ENCODE measurements at places on chromosomes 1 and 21. TPM values are rescaled to one million over a fixed set of nuclear protein-coding genes. Genes with fewer than 3 reads are reported as not detected.

DNA sequence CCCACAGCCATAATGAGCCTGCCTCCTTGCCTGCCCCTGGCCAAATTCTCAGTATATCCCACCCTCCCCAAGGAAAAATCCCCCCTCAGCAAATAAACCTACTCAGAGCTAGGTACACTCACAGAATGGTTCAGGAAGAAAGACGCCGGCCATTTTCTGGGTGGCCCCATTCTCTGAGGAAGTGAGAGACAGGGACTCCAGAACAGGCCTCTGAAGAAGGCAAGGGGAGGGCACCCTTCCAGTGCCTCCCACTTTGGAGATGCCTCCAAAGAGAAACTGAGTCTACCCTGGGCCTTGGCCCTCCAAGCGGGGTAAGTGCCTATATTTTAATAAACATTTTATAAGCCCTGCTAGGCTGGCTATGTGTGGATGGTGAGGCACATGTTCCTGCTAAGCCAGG, 2.3 kb downstream of the PACC1 start:
- H3K4me3 ChIP-seq, result no peak overlapping the region
- no peak for DNase-seq
- H3K4me1 ChIP-seq, result peaks cover 31% of the 10 kb centered on the region

GRCh38 chr1:203271018-203271743, 34.1 kb upstream of the BTG2 start:
- H3K27me3 ChIP-seq, result peaks cover 3% of the 10 kb centered on the region
- DNase-seq, result no peak
- peaks cover 46% of the 10 kb centered on the region for H3K4me1 ChIP-seq
- no peaks in the 10 kb centered on the region for H3K36me3 ChIP-seq
- no peak overlapping the region for H3K27ac ChIP-seq

GRCh38 chr1:110556471-110556807, 37.5 kb upstream of the KCNA10 start:
- peaks cover 29% of the 10 kb centered on the region for H3K27me3 ChIP-seq
- no peaks in the 10 kb centered on the region for H3K36me3 ChIP-seq
- no peak overlapping the region for H3K4me3 ChIP-seq
- no peak overlapping the region for H3K27ac ChIP-seq
- no peaks in the 10 kb centered on the region for H3K4me1 ChIP-seq

- H3K27me3 ChIP-seq, result peaks cover 16% of the 10 kb centered on the region
- H3K27ac ChIP-seq, result no peak overlapping the region
- no peak for DNase-seq
- H3K4me1 ChIP-seq, result no peaks in the 10 kb centered on the region
These were observed 138.1 kb upstream of the KCNJ6 start for GRCh38 chr21:38054334-38054733.

DNA sequence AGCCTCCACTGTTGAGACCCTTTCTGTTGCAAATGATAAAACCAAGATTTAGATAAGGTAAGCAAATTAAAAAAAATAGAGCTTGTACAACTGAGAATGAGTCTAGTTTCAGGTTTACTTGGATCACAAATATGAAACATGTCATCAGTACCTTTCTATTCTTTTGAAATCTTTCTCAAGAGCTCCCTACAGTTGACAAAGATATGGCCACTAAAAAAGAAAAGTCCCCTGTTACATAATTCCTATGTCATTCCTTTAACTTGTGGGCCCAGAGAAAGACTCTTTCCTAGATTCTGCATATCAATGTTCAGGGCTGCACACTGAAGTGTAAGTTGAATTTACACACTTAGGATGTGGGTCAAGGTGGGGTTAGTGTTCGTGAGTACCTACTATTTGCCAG, 168.1 kb downstream of the PLA2G4A start:
- DNase-seq, result no peak
- no peak overlapping the region for H3K27ac ChIP-seq
- no peak overlapping the region for H3K4me3 ChIP-seq

- peak; percentile 65 for DNase-seq
- H3K27me3 ChIP-seq, result peaks cover 3% of the 10 kb centered on the region
- H3K4me1 ChIP-seq, result peaks cover 16% of the 10 kb centered on the region
- H3K36me3 ChIP-seq, result no peaks in the 10 kb centered on the region
- H3K27ac ChIP-seq, result peak overlapping the region; percentile 81
These were observed 41.6 kb upstream of the VWA5B1 start for GRCh38 chr1:20248971-20249612.

- H3K27ac ChIP-seq, result no peak overlapping the region
- no peak for DNase-seq
- H3K4me1 ChIP-seq, result peaks cover 6% of the 10 kb centered on the region
- peaks cover 57% of the 10 kb centered on the region for H3K36me3 ChIP-seq
- no peak overlapping the region for H3K4me3 ChIP-seq
These were observed 153.2 kb downstream of the VPS13D start for GRCh38 chr1:12383001-12383400.

DNA sequence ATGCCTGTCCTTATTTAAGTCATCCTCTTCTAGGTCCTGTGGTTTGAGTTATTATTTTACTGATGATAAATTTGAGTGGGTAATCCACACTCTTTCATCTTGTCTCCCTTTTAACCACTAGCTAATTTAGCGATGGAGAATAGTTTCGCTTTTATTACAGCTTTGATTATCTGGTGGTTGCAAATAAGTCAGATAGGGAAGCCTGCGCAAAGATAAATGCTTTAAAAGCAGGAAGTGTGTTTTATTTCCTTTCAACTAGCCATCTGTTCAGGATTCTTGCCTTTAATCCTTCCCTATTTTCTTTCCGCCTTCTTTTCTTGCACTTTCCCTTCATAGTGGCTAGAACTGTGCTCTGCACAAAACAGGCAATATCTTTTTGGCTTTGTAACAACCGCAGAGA, 129.0 kb downstream of the TGFB2 start:
- no peak overlapping the region for H3K27ac ChIP-seq
- H3K4me1 ChIP-seq, result no peaks in the 10 kb centered on the region
- H3K36me3 ChIP-seq, result no peaks in the 10 kb centered on the region

GRCh38 chr1:8421721-8422120, 103.8 kb downstream of the SLC45A1 start:
- H3K4me3 ChIP-seq, result no peak overlapping the region
- no peak overlapping the region for H3K27ac ChIP-seq
- peaks cover 5% of the 10 kb centered on the region for H3K36me3 ChIP-seq

GRCh38 chr1:61579802-61580201, 145.1 kb downstream of the TM2D1 start:
- no peak overlapping the region for H3K27ac ChIP-seq
- DNase-seq, result no peak
- H3K36me3 ChIP-seq, result no peaks in the 10 kb centered on the region
- H3K27me3 ChIP-seq, result peaks cover 4% of the 10 kb centered on the region

- H3K36me3 ChIP-seq, result peaks cover 6% of the 10 kb centered on the region
- H3K27ac ChIP-seq, result no peak overlapping the region
- no peaks in the 10 kb centered on the region for H3K4me1 ChIP-seq
- H3K27me3 ChIP-seq, result peaks cover 14% of the 10 kb centered on the region
These were observed 482 bp downstream of the GRIK1 start for GRCh38 chr21:29939104-29939923.

- no peak overlapping the region for H3K4me3 ChIP-seq
- no peaks in the 10 kb centered on the region for H3K4me1 ChIP-seq
- no peaks in the 10 kb centered on the region for H3K36me3 ChIP-seq
These were observed 10.9 kb downstream of the PBX1 start for GRCh38 chr1:164569866-164570265.

DNA sequence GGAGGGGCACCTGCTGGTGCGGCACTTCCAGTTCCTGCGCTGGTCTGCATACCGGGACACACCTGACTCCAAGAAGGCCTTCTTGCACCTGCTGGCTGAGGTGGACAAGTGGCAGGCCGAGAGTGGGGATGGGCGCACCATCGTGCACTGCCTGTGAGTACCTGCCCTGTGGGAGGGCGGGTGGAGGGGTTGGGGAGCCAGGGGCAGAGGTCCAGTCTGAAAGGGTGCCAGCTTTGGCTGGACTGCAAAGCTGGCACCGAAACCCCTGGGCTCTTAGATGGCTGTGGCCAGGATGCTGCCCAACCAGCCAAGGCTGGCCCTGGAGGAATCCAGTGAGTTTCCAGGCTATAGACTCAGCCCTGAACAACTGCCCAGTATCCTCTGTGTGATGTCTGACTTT, 87.3 kb downstream of the PTPRU start:
- H3K4me1 ChIP-seq, result no peaks in the 10 kb centered on the region
- no peak for DNase-seq

- no peaks in the 10 kb centered on the region for H3K27me3 ChIP-seq
- H3K4me1 ChIP-seq, result peaks cover 42% of the 10 kb centered on the region
- no peak for DNase-seq
- no peaks in the 10 kb centered on the region for H3K36me3 ChIP-seq
- no peak overlapping the region for H3K4me3 ChIP-seq
These were observed 19.0 kb upstream of the DUSP10 start for GRCh38 chr1:221760911-221761310.

GRCh38 chr1:242447689-242448088, 76.8 kb downstream of the PLD5 start:
- H3K36me3 ChIP-seq, result no peaks in the 10 kb centered on the region
- H3K4me1 ChIP-seq, result no peaks in the 10 kb centered on the region
- no peak overlapping the region for H3K27ac ChIP-seq
- no peak for DNase-seq

- H3K4me3 ChIP-seq, result no peak overlapping the region
- H3K4me1 ChIP-seq, result peaks cover 31% of the 10 kb centered on the region
- no peak for DNase-seq
- H3K27ac ChIP-seq, result no peak overlapping the region
- H3K27me3 ChIP-seq, result no peaks in the 10 kb centered on the region
These were observed 56.8 kb downstream of the KIAA0319L start for GRCh38 chr1:35500439-35500838.

- H3K27ac ChIP-seq, result peak overlapping the region; percentile 92
- no peaks in the 10 kb centered on the region for H3K27me3 ChIP-seq
- H3K36me3 ChIP-seq, result peaks cover 29% of the 10 kb centered on the region
These were observed 3.1 kb downstream of the CTBS start for GRCh38 chr1:84571150-84571535.

DNA sequence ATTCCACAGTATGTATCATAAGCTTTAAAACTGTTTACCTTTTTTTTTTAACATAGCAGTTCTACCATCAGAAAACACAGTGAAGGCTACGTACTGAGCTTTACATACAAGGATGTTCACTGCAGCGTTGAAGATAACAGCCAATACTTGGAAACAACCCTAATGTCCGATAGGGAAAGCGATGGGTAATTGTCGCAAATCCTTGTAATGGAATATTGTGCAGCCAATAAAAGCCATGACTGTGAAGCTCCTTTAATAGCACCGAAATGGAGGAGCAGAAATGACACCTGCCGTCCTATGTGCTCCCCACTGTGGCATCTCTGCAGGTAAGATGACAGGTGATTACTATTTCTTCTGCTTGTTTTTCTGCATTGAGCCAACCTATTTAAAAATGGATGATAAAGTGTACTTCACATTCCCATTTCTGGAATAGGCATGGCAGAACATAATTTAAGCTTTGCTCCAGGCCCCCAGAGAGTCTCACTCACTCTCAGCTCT, 523.8 kb downstream of the PTPRU start:
- H3K27me3 ChIP-seq, result peaks cover 21% of the 10 kb centered on the region
- H3K4me3 ChIP-seq, result no peak overlapping the region
- no peaks in the 10 kb centered on the region for H3K4me1 ChIP-seq
- DNase-seq, result no peak
- no peak overlapping the region for H3K27ac ChIP-seq

- peaks cover 79% of the 10 kb centered on the region for H3K4me1 ChIP-seq
- H3K36me3 ChIP-seq, result peaks cover 7% of the 10 kb centered on the region
- peak; percentile 78 for DNase-seq
- H3K27me3 ChIP-seq, result no peaks in the 10 kb centered on the region
These were observed 258.3 kb upstream of the SGIP1 start for GRCh38 chr1:66275601-66276023.

- H3K4me1 ChIP-seq, result no peaks in the 10 kb centered on the region
- peak; percentile 37 for DNase-seq
- H3K36me3 ChIP-seq, result peaks cover 5% of the 10 kb centered on the region
These were observed 46.9 kb upstream of the ADARB1 start for GRCh38 chr21:45027241-45028196.

DNA sequence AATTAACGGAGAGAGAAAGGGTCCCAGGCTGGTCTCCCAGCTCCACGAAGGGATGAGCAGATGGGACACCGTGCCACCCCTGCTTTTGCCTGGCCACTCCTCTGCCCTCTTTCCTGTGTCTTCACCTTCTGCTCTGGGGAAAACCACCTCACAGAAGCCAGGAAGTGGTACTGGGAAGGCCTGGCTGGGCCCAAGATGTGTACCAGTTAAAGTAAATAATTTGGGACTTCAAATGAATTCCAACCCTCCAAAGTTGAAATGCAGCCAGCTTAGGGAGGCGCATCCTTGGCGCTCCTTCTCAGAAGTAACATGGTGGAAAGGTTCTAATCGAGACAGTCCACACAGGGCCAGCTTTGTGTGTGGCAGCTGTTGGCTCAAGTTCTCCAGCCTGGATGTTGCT, 45.7 kb downstream of the MAP3K21 start:
- no peak for DNase-seq
- no peaks in the 10 kb centered on the region for H3K27me3 ChIP-seq
- peaks cover 10% of the 10 kb centered on the region for H3K4me1 ChIP-seq
- H3K27ac ChIP-seq, result no peak overlapping the region

- DNase-seq, result no peak
- peaks cover 44% of the 10 kb centered on the region for H3K4me1 ChIP-seq
- H3K4me3 ChIP-seq, result no peak overlapping the region
- H3K27ac ChIP-seq, result peak overlapping the region; percentile 92
These were observed 79.7 kb upstream of the RAB4A start for GRCh38 chr1:229191066-229191674.

DNA sequence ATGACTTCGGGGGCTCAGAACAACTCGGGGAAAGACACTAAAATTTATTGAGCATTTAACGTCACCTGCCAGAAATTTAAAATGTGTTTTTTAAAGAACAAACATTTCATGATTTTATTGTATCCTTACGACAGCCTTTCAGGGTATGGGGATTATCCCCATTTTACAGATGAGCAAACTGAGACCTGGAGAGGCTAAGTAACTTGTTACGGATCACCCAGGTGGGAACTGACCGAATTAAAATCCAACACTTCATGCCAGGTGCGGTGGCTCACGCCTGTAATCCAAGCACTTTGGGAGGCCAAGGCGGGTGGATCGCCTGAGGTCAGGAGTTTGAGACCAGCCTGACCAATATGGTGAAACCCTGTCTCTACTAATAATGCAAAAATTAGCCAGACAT, 50.9 kb downstream of the DISC1 start:
- peaks cover 10% of the 10 kb centered on the region for H3K4me1 ChIP-seq
- no peak for DNase-seq
- H3K27ac ChIP-seq, result no peak overlapping the region
- H3K27me3 ChIP-seq, result peaks cover 6% of the 10 kb centered on the region
- no peaks in the 10 kb centered on the region for H3K36me3 ChIP-seq

- H3K4me1 ChIP-seq, result no peaks in the 10 kb centered on the region
- H3K27me3 ChIP-seq, result no peaks in the 10 kb centered on the region
- no peak overlapping the region for H3K4me3 ChIP-seq
These were observed 187.4 kb downstream of the KCNK2 start for GRCh38 chr1:215269955-215270354.

- no peak for DNase-seq
- H3K4me3 ChIP-seq, result no peak overlapping the region
- H3K4me1 ChIP-seq, result no peaks in the 10 kb centered on the region
- H3K36me3 ChIP-seq, result no peaks in the 10 kb centered on the region
- H3K27ac ChIP-seq, result no peak overlapping the region
These were observed 424.5 kb downstream of the NEGR1 start for GRCh38 chr1:71857862-71858261.

GRCh38 chr1:162371611-162372010, 5.0 kb downstream of the SPATA46 start:
- DNase-seq, result no peak
- H3K27ac ChIP-seq, result no peak overlapping the region
- H3K36me3 ChIP-seq, result no peaks in the 10 kb centered on the region

The WNT3A gene
- not detected for total RNA-seq

The MSH4 gene
- 1.1 TPM for total RNA-seq

The KCNQ4 gene
- 0.56 TPM for total RNA-seq

The CRB1 gene
- total RNA-seq, result not detected

The FCRL5 gene
- not detected for total RNA-seq

The CSRP1 gene
- 41.6 TPM for total RNA-seq

The AJAP1 gene
- total RNA-seq, result not detected

The NBPF6 gene
- total RNA-seq, result 0.52 TPM

The SPRR3 gene
- total RNA-seq, result not detected

The SAMD11 gene
- total RNA-seq, result not detected

The EFNA1 gene
- not detected for total RNA-seq

The SPATC1L gene
- not detected for total RNA-seq

Measured in natural killer cell treated with Interleukin-12 subunit alpha and Interleukin-12 subunit beta and Interleukin-15 and Interleukin-18, amount 100 ng/mL, for 72 hours (primary cell).